CD4-positive, CD25-positive, alpha-beta regulatory T cell (primary cell): ENCODE measurements at places on chromosomes 11 and 22. TPM values are rescaled to one million over a fixed set of nuclear protein-coding genes. Genes with fewer than 3 reads are reported as not detected.

DNA sequence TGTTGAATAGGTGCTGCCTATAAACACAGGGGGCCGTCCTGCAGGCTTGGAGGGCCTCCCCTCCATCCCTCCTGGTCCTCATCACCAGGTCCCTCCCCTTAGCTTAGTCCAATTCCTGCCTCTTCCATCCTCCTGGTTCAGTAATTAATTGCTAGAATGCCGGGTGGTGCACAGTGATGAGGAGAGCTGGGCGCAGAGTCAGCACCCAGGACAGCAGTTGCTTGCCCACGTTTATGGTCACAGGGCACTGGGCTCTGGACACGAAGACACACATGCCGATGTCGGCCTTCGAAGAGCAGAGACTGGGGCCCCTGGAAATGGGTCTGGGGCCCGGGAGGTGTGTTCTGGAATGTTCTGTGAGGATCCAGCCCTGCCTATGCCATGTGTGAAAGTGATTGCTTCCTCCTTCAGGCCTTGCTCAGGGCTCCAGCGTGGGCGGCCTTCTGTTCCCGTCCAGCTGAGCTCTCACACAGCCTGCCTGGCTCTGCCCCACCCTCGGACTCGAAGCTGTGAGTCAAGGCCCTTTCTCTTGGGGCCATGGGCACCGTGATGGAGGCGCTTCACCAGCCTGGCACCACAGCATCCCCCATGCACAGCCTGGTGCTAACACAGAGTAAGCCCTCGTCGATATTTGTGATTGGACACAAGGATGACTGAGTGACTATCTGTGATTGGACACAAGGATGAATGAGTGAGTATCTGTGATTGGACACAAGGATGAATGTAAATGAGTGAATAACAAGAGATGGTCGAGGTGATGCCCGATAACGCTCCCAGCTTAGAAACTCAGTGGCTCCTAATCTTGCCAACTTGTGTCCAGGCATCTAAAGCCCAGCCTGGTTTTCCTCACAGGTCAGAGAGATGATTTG lies 884.7 kb downstream of the BRD1 start:
- DNase-seq, result no peak

GRCh38 chr11:102617466-102618008 lies 7.6 kb downstream of the MMP20 start:
- no peak for DNase-seq

Gene USP2
- 1.6 TPM for total RNA-seq

Gene LDHAL6A
- not detected for total RNA-seq

- DNase-seq, result no peak
Measured at GRCh38 chr11:64929625-64930024, 5.1 kb downstream of the PPP2R5B start.

Gene DCDC1
- total RNA-seq, result not detected

Gene SCUBE2
- not detected for total RNA-seq

Gene GGT5
- total RNA-seq, result not detected

DNA sequence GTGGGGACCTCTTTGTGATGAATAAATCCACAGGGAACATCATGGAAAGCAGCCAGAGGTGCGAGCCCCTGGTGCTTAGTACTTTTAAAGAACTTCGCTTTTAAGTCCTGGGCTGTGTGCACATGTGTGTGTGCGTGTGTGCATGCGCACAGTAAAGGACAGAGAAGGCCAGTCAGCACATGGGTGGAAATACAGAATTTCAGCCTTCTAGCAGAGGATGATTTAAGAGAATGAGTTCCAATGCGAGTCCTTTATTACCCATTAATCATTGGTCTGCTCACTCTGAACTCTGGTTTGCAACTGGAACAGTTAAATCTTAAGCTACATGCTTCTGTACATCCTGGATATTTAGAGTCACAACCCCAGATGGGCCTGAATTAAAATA lies 18.9 kb downstream of the TEAD1 start:
- no peak for DNase-seq

Gene ZP1
- total RNA-seq, result not detected

- peak; percentile 92 for DNase-seq
Measured at GRCh38 chr22:37218771-37219411, 6.6 kb upstream of the SSTR3 start.

Gene ADAMTS15
- total RNA-seq, result not detected

DNA sequence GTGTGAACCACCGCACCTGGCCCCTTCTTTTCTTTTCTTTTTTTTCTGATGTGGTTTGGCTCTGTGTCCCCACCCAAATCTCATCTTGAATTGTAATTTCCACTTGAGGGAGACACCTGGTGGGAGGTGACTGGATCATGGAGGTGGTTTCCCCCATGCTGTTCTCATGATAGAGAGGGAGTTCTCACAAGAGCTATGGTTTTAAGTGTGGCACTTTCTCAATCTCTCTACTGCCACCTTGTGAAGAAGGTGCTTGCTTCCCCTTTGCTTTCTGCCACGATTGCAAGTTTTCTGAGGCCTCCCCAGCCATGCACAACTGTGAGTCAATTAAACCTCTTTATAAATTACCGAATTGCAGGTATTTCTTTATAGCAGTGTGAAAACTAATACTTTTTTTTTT lies 4.9 kb upstream of the TCN2 start:
- no peak for DNase-seq

DNA sequence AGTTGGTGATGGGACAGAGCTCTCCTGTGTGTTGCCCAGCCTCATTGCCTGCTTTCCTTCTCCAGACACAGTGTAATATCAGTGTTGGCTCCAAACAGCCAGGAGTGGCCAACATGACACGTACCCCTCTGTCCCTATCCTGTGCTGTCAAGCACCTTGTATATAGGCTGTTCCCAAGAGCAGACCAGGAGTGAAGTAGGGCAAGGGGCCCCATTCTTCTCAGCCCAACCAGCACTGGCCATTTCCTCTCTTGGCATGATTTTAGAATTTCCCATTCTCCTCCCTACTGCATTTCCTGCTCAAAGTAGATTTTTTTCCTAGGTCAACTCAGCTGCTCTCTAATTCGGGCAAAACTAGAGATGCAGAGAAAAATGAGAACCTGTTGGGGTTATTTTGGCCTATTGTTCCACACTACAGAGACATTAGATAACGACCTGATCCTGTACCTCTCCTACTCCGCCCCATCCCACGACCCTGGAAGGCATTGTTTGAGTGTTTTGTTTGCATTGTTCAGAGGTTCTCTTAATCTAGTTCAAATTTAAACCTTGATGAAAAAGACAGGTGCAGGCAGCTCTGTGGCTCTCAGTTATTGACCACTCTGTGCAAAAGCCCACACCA lies 95.6 kb downstream of the RASSF10 start:
- no peak for DNase-seq
